ENCODE measurements at places on chromosomes 11 and 22. TPM values are rescaled to one million over a fixed set of nuclear protein-coding genes. Genes with fewer than 3 reads are reported as not detected.

- no peak overlapping the region for H3K4me3 ChIP-seq
- DNase-seq = no peak
- H3K27ac ChIP-seq = no peak overlapping the region
- no peaks in the 10 kb centered on the region for H3K4me1 ChIP-seq
- H3K27me3 ChIP-seq = no peaks in the 10 kb centered on the region
These were observed 52.4 kb downstream of the ALX4 start for GRCh38 chr11:44257338-44258189.

DNA sequence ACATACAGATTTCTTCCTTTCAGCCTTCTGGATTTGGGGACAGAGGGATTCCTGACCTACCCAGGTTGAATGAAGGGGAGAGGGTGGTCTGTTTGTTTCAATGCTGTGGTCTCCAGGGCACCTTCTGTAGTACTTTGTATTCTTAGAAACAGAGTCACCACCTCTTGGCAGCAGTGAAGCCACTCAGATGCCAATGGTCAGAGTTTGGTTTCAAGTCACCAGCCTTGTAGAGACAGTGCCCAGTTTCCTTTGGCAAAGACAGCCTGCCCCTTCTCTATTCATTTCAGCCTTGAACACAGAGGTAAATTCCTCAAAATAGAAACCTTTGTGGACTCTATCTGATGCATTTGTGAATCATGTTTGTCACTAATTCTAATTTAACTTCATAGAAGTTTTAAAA lies 111.7 kb upstream of the RASSF10 start:
- no peaks in the 10 kb centered on the region for H3K36me3 ChIP-seq
- H3K4me1 ChIP-seq = no peaks in the 10 kb centered on the region
- H3K4me3 ChIP-seq = no peak overlapping the region
- H3K27ac ChIP-seq = no peak overlapping the region

GRCh38 chr11:59025097-59025496 lies 61.0 kb upstream of the GLYATL1B start:
- no peak overlapping the region for H3K4me3 ChIP-seq
- no peak for DNase-seq
- no peaks in the 10 kb centered on the region for H3K36me3 ChIP-seq
- H3K27me3 ChIP-seq = no peaks in the 10 kb centered on the region

Gene POU2F3
- polyA plus RNA-seq = 0.04 TPM

DNA sequence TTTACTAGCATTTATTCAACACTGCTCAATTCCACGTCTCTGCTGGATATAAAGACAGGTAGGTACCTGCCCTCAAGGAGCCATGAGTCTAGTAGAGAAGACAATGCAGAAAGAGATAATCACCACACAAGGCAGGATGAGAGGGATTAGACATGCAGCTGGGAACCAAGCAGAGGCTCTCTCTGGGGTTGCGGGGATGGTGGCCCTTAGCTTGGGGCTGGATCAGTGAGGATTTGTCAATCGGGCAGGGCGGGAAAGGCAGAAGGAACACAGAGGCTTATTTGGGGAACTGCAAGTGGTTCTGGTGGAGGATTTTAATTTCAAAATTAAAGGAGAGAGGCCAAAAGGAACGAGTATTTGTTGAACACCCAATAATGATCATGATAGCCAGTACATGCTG lies 8.5 kb upstream of the DMC1 start:
- H3K27me3 ChIP-seq = no peaks in the 10 kb centered on the region
- H3K36me3 ChIP-seq = no peaks in the 10 kb centered on the region
- DNase-seq = no peak
- H3K4me3 ChIP-seq = no peak overlapping the region

DNA sequence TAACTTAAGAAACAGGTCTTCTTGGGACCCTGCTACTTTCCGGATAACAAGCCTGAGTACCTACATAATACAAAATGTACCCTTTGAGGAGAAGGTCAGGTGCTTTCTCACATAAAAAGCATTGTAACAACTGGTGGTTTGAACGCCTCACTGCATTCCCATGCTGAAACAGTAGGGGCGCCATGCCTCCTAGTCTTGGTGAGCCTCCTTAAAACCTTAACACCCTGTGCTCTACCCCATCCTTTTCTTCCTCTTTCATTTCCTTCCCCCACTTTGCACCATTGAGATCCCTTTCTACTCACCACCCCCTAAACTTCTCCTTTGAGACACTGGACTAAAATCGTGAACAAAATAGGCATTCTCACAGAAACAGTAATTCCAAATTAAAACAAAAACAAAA lies 729.3 kb downstream of the NTM start:
- H3K27ac ChIP-seq = no peak overlapping the region
- H3K4me1 ChIP-seq = no peaks in the 10 kb centered on the region
- H3K27me3 ChIP-seq = no peaks in the 10 kb centered on the region
- no peak for DNase-seq
- H3K36me3 ChIP-seq = no peaks in the 10 kb centered on the region

DNA sequence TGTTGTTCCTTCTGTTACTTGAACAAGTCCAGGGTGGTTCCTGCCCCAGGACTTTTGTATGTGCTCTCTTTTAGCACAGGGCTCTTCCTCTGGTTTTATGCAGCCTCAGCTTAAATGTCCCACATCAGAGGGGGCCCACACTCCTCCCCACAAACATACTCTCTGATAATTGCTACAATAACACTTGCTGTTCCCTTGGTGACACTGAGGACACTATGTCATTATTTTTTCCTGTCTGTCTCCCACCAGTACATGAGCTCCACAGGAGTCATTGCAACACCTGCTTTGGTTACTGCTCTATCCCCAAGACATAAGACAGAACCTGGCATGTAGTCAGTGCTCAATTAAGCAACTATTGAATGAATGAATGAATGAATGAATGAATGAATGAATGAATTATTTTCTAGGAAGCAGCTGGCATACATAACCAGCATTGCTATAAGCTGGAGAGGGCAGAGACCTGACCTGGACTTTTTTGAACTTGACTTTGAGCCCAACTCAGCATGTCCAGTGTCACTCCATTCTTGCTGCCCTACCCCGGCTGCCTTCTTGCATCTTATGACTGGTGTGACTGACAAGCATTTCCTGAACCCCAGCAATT lies 7.5 kb upstream of the WNT7B start:
- H3K36me3 ChIP-seq = no peaks in the 10 kb centered on the region
- H3K4me3 ChIP-seq = no peak overlapping the region
- DNase-seq = no peak
- peaks cover 2% of the 10 kb centered on the region for H3K4me1 ChIP-seq
- H3K27me3 ChIP-seq = no peaks in the 10 kb centered on the region
- no peak overlapping the region for H3K27ac ChIP-seq
